GM20000 (cell line): ENCODE measurements at places on chromosomes 7 and 10.
A peak's percentile ranks its signal among the peaks of the same experiment; 100 is the strongest.

DNA sequence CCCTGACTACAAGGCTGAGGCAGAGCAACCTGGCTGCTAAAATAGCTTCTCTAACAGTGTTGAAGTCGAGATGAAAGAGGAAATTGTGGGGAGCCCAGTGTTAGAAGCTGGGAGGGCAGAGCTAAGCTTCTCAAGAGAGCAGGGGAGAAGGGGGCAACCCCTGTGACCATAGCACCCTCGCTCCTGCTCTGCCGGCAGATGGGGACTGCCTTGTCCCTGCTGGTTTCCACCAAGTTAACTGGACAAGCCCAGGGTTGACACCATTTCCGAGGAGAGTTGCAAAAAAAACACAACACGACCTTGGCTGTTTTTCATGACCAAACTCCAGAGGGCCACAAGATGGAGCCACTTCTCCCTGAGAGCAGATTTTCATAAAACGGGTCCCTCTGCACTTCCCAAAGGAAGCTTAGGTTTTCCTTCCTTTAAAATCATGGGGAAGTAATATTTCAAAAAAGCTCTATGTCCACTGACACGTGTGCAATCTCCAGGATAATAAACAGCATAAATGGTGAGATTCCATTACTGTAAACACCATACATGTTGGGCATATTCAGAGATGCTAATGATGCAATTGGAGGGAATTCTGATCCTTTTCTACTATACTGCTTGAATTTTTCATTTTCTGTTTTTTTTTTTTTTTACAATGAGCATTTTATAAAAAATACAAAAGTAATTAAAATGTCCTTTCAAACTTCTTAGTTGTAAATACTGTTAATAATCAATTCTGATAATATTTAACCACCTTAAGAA lies 140.4 kb downstream of the PIP4K2A start:
- DNase-seq: no peak

DNA sequence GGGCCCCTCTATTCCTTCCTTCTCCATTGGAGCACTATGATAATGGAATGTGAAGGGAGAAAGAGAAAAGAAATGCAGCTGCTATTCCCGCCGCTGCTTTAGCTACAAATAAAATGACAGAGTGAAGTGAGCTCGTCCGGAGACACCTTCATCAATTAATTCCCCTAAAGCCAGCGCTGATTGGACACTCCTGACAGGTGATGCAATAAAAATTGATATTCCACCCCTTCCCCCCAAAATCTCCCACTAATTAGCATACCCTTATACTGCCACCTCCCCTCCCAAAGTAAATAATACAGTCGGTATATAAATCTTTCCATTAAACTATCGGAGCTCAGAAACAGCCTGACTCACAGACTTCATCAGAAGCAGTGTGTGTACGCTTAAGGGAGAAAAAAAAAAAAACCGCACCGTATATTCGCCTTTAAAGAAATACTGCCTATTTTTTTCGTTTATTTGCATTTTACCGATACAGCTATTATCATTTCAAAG lies 7.3 kb downstream of the SKIDA1 start:
- DNase-seq: peak; percentile 28

DNA sequence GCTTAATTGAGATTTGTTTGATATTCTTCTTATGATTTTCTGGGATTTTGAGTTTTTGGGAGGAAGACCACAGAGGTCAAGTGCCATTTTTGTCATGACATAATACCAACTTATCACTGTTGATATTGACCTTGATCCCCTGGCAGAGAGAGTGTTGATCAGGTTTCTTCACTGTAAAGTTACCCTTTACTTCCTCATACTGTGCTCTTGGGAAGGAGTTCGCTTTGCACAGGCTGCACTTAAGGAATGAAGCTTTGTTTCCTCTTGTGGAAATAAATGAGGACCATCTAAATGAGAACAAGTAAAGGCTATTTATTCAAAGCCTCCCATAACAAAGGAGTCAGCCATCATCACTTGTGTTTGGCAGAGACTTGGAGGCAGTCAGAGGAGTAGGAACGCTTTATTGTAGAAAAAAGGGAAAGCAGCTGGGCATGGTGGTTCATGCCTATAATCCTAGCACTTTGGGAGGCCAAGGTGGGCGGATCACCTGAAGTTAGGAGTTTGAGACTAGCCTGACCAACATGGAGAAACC lies 16.1 kb downstream of the ST7 start:
- no peak for DNase-seq

- DNase-seq: no peak
Measured at GRCh38 chr7:128774921-128775320, 673 bp downstream of the OPN1SW start.

GRCh38 chr7:67406976-67407375 lies 410.3 kb downstream of the TYW1 start:
- no peak for DNase-seq

- DNase-seq: no peak
Measured at GRCh38 chr7:18243731-18244130, 216.1 kb upstream of the PRPS1L1 start.

- peak; percentile 43 for DNase-seq
Measured at GRCh38 chr10:17989908-17990767, 38.4 kb downstream of the SLC39A12 start.

- DNase-seq: no peak
Measured at GRCh38 chr10:54372179-54372578, 428.9 kb downstream of the PCDH15 start.

DNA sequence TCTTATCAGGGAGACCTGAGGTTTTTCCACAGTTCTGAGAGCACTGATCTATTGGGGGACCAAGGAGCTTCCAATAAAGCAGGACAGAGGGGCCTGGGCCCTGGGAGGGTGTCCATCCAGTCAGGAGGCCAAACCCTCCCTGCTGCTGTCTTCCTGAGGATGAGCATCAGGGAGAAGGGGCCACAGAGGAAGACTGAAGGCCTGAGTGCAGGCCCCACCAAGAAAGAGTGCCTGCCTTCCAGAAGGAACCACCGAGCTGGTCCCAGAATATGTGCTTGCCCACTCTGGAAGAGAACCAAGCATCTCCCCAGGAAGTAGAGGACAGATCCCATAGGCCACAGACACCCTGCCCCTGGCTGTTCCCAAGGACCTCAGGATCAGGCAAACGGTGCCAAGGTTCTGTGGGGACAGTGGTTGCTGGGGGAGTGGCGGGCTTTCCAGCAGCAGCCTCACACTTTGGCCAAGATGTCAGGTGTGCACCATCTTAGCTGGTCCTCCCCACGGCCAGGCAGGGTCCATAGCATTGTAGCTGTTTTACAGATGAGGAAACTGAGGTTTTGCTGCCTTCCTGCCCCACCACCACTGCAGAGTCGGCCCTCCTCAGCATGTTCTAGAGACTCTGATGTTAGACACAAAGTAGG lies 199.4 kb downstream of the GRID1 start:
- DNase-seq: no peak

DNA sequence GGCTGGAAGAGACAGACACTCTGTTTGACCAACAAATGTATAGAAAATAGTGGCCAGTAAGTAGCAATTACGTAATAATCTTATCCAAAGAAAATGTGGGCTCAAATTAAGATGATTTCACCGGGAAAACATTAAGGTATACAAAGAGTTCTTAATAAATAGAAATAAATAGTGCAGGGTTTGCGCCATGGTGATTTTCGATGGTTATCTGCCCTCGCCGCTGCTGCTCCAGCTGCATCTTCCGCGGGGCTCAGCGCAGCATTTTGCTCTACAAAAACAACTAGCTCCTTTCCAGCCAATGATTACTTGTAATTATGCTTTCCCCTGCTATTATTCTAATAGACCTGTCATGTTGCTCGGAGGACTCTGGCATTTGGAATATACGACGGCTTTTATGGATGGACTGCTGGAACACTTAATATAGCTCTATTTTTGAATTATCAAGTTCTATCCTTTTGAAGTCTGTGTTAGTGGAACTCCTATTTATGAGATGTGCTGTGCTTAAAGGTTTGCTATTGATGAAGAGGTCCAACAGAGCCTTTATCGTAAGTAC lies 103.8 kb downstream of the BUB3 start:
- no peak for DNase-seq

GRCh38 chr7:74684921-74685320 lies 27.4 kb downstream of the GTF2I start:
- DNase-seq: no peak

DNA sequence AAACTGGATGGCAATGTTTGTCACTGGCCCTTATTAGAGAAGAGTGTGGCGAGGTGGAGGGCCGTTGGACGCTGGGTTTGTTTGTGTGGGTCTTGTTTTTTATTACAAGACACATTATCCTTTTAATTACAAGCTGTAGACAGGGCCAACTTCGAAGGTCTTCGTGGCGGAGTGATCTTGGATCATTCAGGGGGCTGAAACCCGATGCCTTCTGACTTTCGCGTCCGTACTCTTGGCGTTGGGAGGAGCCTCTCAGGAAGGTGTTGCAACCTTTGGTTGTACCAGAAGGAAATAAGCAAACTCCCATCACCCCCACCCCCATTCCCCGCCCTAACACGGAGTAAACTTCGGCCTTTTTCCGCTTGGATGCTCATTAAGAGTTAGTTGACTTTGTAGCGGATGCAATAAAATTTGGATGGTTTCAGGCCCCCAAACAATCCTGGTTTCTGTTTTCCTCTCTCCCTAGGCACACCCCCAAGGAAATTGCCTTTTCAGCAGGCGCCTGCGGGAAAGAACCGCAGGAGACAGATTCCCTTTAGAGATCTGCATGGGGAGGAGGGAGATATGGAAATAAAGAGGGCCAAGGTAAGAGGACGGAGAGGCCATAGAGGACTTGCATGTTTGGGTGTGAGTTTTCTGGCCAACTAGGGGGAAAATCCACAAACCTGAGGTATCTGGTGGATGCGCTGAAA lies 294.5 kb upstream of the NFE2L3 start:
- no peak for DNase-seq

- DNase-seq: no peak
Measured at GRCh38 chr10:71661060-71661622, 58.4 kb downstream of the C10orf105 start.

DNA sequence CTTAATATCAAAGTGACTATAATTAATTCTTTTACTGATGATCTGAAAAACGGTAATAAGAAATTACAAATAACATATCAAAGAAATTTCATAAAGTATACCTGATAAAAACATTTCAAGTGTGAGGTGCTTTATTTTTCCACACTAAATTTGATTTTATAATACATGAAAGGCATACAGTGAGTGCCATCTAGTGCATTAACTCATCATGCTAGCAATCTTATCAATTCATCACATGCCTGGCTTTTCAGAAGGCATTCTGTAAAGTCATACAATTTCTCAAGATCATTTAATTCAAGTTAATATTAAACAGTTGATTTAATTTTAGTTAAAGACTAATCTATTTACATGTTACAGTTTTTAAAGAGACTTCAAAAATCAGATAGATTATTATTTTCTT lies 1020.9 kb downstream of the GATA3 start:
- DNase-seq: no peak

DNA sequence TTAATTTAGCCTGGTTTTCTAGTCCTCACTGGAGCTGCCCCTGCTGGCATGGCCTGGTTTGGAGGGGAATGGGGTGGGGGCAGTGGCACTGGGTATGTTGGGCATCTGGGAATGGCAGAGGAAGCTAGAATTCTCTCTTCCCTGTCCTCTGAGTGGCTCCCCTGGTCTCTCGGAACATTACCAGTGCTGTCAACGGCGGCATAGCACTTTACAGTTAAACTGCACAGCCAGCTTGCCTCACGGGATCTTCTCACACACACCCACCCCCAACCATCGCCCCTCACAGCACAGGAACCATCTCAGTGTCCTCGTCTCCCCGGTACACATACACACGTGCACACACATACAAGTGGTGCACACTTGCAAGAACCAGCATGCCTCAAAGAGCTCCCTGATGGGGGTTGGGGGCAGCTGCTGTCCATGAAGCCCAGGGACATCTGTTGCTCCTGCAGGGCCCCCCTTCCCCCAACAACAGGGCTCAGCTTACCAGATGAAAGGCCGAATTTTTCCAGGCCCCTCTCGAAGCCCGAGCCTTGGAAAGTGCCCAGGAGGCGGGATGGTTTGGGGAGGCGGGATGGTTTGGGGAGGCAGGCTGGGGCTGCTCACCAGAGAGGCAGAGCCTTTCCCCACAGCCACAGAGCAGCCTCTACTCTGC lies 41.0 kb downstream of the TSPAN15 start:
- no peak for DNase-seq

DNA sequence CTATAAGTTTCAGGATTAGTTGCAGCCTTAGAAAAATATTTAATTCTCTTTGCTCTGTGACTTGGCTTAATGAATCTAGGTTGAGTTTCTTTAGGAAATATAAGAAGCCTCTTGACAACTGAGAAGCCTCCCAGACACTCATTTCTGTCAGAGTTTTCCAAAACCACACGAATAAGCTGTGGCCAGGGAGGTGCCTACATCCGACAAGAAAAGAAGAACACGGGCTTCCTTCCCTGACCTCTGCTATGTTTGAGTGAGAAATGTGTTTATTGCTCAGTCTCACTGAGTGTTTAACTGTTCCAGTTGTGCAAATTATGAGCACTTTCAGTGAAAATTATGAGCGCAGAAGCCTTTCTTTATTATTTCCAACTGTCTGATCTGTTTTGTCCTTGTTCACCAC lies 105.0 kb downstream of the TRIL start:
- no peak for DNase-seq

DNA sequence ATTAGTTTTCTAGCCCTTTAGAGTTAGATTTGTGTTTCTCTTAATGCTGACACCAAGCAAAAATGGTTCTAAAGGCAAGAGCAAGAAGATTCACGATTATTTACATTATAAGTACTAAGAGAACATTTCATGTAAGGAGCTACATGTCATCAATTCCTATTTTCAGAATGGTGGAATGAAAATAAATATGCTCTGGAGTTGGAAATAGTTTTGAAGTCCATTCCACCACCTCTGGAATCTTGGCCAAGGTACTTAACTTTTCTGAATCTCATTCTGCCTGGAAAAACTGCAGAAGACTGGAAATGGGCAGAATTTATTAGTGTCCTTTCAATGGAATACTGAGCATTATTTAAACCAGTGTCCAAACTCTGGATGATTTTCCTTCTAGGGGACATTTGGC lies 125.1 kb upstream of the RAB11FIP2 start:
- DNase-seq: no peak

GRCh38 chr10:132814469-132814856 lies 28.5 kb upstream of the NKX6-2 start:
- no peak for DNase-seq

DNA sequence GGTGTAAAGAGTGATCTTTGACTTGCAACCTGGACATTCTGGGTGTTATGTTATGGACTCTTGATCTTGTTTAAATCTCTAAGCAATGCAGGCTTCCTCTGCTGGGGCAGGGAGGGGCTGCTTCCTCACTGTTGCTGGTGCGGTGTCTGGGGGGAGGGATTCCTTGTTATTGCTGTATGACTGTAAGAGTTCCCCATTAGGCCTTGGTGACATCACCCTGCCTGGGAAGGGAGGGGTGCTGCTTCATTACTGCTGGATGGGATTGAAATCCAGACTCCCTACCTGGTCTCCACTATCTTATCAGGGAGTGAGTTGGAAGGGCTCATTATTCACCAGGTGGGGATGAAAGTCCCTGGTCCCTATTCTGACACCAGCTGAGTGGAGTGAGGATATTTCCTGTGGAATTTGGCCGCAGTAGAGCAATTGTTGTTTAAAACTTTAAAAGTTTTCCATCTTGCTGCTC lies 8.8 kb downstream of the OGDH start:
- no peak for DNase-seq
